ENCODE measurements at places on chromosomes 2 and 18. TPM values are rescaled to one million over a fixed set of nuclear protein-coding genes. Genes with fewer than 3 reads are reported as not detected.

GRCh38 chr2:226860087-226860486 lies 24.2 kb downstream of the RHBDD1 start:
- peaks cover 7% of the 10 kb centered on the region for H3K4me1 ChIP-seq
- no peaks in the 10 kb centered on the region for H3K27me3 ChIP-seq
- H3K4me3 ChIP-seq = no peak overlapping the region
- DNase-seq = no peak
- peaks cover 15% of the 10 kb centered on the region for H3K36me3 ChIP-seq

DNA sequence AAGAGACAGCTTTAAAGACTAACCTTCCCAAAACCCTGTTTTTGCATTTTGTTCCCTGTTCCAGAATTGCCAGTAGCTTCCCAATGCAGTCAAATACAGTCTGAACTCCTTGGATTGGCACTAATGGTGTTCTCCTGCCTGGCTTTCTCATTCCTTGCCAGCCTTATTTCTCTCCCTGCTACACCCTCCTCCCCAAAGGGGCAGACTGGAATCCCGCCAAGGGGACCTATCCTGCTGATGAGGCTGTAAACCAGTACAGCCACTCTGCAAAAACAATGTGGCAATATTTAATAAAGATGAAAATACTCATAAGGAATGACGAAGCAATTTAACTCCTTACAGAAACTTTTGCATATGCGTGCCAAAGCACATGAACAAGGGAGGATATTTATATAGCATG lies 4.5 kb upstream of the SLC4A5 start:
- no peaks in the 10 kb centered on the region for H3K27me3 ChIP-seq
- H3K4me3 ChIP-seq = no peak overlapping the region
- no peaks in the 10 kb centered on the region for H3K4me1 ChIP-seq
- no peaks in the 10 kb centered on the region for H3K36me3 ChIP-seq

GRCh38 chr2:240014327-240014726 lies 10.8 kb downstream of the NDUFA10 start:
- no peak for DNase-seq
- no peak overlapping the region for H3K4me3 ChIP-seq
- peaks cover 17% of the 10 kb centered on the region for H3K36me3 ChIP-seq
- H3K4me1 ChIP-seq = no peaks in the 10 kb centered on the region
- H3K27ac ChIP-seq = no peak overlapping the region

DNA sequence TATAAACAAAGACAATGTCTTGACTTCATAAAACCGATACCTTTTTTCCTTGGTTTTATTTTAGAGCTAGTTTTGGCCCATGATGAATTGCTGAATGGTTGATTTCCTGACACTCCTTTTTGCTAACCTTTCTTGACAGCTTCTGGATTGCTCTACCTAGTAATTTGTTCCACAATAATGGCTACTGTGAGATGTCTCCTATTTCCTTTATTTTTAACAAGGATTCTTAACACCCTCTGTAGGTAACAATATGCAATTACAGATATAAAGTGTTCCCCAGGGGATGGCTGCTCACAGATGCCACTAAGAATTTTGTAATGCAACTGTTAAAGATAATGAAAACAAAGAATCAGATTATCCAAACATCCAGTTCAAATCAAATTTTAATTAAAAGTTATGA lies 100.8 kb upstream of the ATP5MC3 start:
- no peak overlapping the region for H3K4me3 ChIP-seq
- no peak overlapping the region for H3K27ac ChIP-seq
- no peaks in the 10 kb centered on the region for H3K4me1 ChIP-seq
- no peaks in the 10 kb centered on the region for H3K36me3 ChIP-seq
- DNase-seq = no peak

GRCh38 chr18:2982452-2983269 lies 30.3 kb downstream of the LPIN2 start:
- no peak for DNase-seq
- peaks cover 10% of the 10 kb centered on the region for H3K36me3 ChIP-seq
- peaks cover 29% of the 10 kb centered on the region for H3K4me1 ChIP-seq
- H3K4me3 ChIP-seq = no peak overlapping the region
- H3K27ac ChIP-seq = no peak overlapping the region
- no peaks in the 10 kb centered on the region for H3K27me3 ChIP-seq

GRCh38 chr2:38557217-38557616 lies 45.5 kb downstream of the HNRNPLL start:
- DNase-seq = no peak
- H3K36me3 ChIP-seq = peaks cover 11% of the 10 kb centered on the region
- H3K27me3 ChIP-seq = no peaks in the 10 kb centered on the region
- no peaks in the 10 kb centered on the region for H3K4me1 ChIP-seq

- no peaks in the 10 kb centered on the region for H3K36me3 ChIP-seq
- H3K27ac ChIP-seq = no peak overlapping the region
- H3K27me3 ChIP-seq = no peaks in the 10 kb centered on the region
These were observed 337.3 kb downstream of the CBLN2 start for GRCh38 chr18:72206814-72207213.

DNA sequence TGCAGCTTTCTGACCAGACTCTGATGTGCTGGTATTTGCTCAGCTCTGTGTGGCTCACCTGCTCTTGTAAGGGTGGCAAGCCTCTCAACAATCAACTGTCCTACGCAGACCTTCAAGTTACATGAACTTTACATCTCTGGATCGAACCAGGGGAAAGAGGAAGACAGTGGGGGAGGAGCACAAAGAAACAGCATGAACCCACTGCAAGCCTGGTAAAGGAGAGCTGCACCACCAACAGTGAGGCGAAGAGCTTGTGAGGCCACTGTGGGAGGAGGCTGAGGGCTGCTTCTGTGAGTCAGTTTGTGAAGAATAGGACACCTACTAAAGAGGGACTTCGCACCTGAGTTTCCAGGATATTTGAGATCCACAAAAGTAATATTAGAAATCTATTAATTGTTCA lies 18.8 kb upstream of the FAM110C start:
- peaks cover 6% of the 10 kb centered on the region for H3K4me1 ChIP-seq
- H3K36me3 ChIP-seq = no peaks in the 10 kb centered on the region
- no peak for DNase-seq

- DNase-seq = no peak
- peaks cover 36% of the 10 kb centered on the region for H3K4me1 ChIP-seq
- no peak overlapping the region for H3K4me3 ChIP-seq
- H3K27ac ChIP-seq = no peak overlapping the region
These were observed 64.4 kb downstream of the COL5A2 start for GRCh38 chr2:189115126-189115525.

GRCh38 chr18:13572148-13572547 lies 154.2 kb downstream of the FAM210A start:
- DNase-seq = no peak
- no peaks in the 10 kb centered on the region for H3K36me3 ChIP-seq
- H3K27me3 ChIP-seq = no peaks in the 10 kb centered on the region
- H3K27ac ChIP-seq = no peak overlapping the region
- H3K4me1 ChIP-seq = peaks cover 8% of the 10 kb centered on the region
- H3K4me3 ChIP-seq = no peak overlapping the region

- DNase-seq = no peak
- H3K4me3 ChIP-seq = no peak overlapping the region
- no peaks in the 10 kb centered on the region for H3K36me3 ChIP-seq
- no peak overlapping the region for H3K27ac ChIP-seq
- no peaks in the 10 kb centered on the region for H3K4me1 ChIP-seq
These were observed 377.2 kb downstream of the LRATD1 start for GRCh38 chr2:15009681-15010080.

GRCh38 chr2:19360266-19360965 lies 2.0 kb upstream of the OSR1 start:
- peak overlapping the region; percentile 62 for H3K4me3 ChIP-seq
- H3K27me3 ChIP-seq = peaks cover 98% of the 10 kb centered on the region
- H3K36me3 ChIP-seq = peaks cover 2% of the 10 kb centered on the region
- peaks cover 35% of the 10 kb centered on the region for H3K4me1 ChIP-seq

GRCh38 chr2:136178941-136179601 lies 61.1 kb upstream of the CXCR4 start:
- H3K36me3 ChIP-seq = no peaks in the 10 kb centered on the region
- H3K4me3 ChIP-seq = no peak overlapping the region
- DNase-seq = no peak
- H3K27ac ChIP-seq = no peak overlapping the region

DNA sequence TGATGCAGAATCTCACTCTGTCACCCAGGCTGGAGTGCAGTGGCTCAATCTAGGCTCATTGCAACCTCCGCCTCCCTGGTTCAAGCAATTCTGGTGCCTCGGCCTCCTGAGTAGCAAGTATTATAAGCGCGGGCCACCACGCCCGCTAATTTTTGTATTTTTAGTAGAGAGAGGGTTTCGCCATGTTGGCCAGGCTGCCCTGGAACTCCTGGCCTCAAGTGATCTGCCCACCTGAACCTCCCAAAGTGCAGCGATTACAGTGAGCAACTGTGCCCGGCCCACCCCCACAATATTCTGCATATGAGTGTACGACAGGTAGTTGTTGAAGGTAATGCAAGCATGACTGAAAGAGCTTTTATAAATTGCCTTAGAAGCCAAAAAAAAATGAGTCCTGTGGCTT lies 1.2 kb downstream of the WDR75 start:
- no peak for DNase-seq
- peaks cover 13% of the 10 kb centered on the region for H3K4me1 ChIP-seq
- H3K36me3 ChIP-seq = no peaks in the 10 kb centered on the region
- H3K27me3 ChIP-seq = peaks cover 13% of the 10 kb centered on the region
- H3K27ac ChIP-seq = peak overlapping the region; percentile 16
- H3K4me3 ChIP-seq = peak overlapping the region; percentile 75

DNA sequence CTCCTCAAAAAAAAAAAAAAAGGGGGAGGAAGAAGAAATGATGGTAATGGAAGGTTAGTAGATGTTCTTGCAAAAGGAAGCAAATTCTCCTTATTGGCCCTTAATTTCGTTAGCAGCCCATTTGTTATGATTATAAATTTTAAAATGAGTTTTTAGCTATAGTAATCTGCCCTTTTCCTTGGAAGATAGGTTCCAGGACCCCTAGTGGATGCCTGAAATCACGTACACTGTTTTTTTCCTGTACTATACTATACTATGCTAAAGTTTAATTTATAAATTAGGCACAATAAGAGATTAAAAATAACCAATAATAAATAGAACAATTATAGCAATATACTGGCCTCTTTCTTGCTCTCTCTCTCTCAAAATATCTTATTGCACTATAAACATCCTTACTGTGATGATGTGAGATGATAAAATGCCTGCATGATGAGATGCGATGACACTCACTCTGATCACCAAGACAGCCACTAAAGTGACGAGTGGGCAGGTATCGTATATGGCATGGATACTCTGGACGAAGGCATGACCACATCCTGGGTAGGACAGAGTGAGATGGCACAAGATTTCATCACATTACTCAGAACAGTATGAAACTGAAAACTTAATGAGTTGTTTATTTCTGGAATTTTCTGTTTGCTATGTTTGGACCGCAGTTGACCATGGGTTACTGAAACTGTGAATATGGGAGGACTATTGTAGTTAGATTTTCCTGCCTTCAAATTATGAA lies 87.2 kb downstream of the KCTD18 start:
- no peak overlapping the region for H3K27ac ChIP-seq
- no peak overlapping the region for H3K4me3 ChIP-seq
- peaks cover 10% of the 10 kb centered on the region for H3K36me3 ChIP-seq
- H3K27me3 ChIP-seq = no peaks in the 10 kb centered on the region

Gene OR6B2
- not detected for total RNA-seq

Gene ID2
- total RNA-seq = 46.1 TPM

Gene RBM44
- total RNA-seq = 0.42 TPM

Gene DSG3
- total RNA-seq = not detected

Gene TMEM247
- not detected for total RNA-seq

Gene C1D
- total RNA-seq = 20.2 TPM

Gene UGT1A8
- total RNA-seq = not detected

Gene TLX2
- total RNA-seq = not detected

Gene SERPINB11
- total RNA-seq = not detected
